Stimulated activated CD8-positive, alpha-beta memory T cell treated with anti-CD3 and anti-CD28 coated beads, Interleukin-12 subunit alpha, Interleukin-12 subunit beta, amount 100 ng/mL, for 4 hours (primary cell): ENCODE measurements at places on chromosomes 7 and 10.

GRCh38 chr7:22577470-22578001 lies 77.5 kb upstream of the STEAP1B start:
- DNase-seq = no peak

- no peak for DNase-seq
These were observed 204.3 kb downstream of the PTEN start for GRCh38 chr10:88067737-88068136.

GRCh38 chr7:155731380-155731779 lies 80.9 kb downstream of the SHH start:
- DNase-seq = no peak

DNA sequence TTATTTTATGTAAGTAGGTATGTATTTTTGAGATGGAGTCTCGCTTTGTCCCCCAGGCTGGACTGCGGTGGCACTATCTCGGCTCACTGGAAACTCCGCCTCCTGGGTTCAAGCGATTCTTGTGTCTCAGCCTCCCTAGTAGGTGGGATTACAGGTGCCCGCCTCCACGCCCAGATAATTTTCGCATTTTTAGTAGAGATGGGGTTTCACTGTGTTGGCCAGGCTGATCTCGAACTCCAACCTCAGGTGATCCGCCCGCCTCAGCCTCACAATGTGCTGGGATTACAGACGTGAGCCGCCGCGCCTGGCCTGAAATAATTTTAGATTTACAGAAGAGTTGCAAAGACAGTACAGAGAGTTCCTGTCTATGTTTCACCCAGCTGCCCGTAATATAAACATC lies 37.5 kb downstream of the PFKFB3 start:
- no peak for DNase-seq

DNA sequence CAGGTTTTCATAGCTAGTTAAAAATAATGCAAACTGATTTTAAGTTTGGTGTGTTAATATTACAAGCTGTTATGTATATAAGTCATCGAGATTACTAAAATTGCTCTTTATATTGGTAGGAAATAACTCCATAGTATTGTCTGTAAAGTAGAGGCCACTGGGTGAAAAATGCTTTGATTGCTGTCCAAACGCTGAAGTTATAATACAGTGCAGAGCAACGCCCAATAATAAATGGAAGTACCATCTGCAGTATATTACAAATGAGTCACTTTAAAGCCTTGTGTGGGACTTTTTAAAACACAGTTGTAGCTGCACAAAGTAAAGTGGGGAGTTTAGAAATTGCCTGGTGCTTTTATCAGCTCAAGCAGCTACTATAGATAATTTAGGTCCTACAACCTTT lies 196.1 kb downstream of the NXPH1 start:
- no peak for DNase-seq

DNA sequence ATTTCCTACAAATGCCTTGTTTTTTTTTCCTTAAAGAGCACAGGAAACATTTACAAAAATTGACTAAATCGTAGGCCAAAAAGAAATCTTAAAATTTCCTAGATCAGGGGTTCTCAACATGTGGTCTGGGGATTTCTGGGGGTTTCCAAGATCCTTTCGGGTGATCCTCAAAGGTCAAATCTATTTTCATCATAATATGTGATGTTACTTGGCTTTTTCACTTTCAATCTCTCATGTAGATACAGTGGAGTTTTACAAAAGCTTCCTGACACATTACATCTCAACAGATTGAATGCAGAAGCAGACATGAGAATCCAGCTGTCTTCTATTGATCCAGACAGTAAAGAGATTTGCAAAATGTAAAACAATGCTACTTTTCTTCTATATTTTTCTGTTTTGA lies 497.3 kb downstream of the INHBA start:
- DNase-seq = no peak

- DNase-seq = no peak
These were observed 676.4 kb upstream of the ANKRD30A start for GRCh38 chr10:36448760-36449691.

GRCh38 chr10:24133835-24134234 lies 75.1 kb upstream of the KIAA1217 start:
- DNase-seq = no peak

GRCh38 chr7:7122033-7122478 lies 60.3 kb upstream of the C1GALT1 start:
- no peak for DNase-seq

DNA sequence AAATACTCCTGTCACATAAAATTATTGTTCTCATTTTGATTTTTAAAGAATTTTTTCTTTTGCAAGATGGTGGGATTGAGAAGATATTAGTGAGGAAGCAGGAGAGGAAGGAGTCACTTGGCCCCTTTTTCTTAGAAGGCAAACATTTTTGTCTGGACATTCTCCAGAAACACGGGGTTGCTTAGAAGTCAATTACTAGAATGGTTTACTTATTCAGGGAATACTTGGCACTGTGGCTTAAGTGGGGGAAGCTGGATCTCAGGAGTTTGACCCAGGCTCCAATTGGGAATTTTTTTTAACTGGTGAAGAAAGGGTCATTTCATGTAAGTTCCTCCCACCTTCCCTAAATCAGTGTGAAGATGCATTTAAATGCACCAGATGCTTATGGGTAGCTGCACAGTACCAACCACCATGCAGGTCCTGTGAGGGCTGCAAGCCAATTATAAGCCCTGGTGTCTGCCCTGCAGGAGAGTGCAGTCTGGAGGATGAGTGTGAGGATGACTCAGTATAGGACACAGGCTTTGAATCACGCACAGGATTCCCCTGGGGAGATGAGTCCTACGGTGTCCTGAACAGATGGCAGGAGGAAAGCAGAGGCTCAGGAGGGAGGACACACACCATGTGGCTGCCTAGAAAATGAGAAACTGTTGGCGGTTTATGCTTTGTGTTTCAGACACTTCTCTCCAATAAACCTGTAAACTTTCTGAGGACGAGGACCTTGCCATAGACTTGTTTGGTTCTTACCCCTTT lies 299.1 kb downstream of the PLXNA4 start:
- no peak for DNase-seq

DNA sequence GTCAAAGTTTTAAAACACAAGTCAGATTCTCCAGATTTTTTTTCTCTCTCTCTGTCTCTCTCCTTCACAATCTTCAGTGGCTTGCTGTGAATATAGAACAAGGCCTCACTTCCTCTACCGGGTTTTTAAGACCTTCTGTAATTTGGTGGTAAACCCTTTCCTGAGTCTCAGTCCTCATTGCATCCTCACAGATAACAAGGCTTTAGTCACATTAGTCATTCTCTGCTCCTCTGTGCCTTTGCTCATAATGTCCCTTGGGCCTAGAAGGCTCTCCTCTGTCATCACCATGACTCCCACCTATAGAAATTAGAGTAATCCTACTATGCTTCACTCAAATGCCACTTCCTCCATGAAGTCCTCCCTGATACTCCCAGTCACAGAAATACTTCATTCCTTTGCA lies 172.7 kb upstream of the HPS1 start:
- DNase-seq = no peak
